DMS153 (cell line): ENCODE measurements at places on chromosomes 1 and 21.
A peak's percentile ranks its signal among the peaks of the same experiment; 100 is the strongest.

DNA sequence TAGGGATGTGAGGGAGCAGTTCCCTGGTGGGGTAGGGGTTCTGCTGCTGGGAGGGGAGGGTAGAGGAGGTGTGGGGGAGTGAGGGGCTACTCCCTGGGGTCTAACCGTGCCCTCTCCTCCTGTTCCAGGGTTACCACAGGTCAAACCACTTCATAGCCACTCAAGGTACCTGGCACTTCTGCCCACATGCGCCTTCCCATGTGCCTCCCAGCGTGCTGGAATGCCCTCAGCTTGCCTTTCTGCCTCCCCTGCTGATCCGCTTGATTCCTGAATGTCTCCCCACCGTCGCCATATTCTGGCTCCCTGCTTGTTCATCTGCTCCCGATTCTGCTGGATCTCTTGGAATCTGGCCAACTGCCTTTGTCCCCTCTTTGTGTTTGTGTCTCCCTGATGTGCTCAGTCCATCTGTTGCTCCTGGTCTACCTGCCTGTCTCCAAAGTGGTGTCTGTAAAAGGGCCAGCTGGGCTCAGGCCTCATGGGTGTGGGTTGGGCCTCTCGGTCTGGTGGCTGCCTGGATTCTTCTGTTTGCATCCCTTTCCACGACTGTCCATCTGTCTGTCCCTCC lies 74.4 kb downstream of the PTPRU start:
- DNase-seq, result peak; percentile 49

GRCh38 chr1:118555638-118556037 lies 370.6 kb upstream of the SPAG17 start:
- no peak for DNase-seq

DNA sequence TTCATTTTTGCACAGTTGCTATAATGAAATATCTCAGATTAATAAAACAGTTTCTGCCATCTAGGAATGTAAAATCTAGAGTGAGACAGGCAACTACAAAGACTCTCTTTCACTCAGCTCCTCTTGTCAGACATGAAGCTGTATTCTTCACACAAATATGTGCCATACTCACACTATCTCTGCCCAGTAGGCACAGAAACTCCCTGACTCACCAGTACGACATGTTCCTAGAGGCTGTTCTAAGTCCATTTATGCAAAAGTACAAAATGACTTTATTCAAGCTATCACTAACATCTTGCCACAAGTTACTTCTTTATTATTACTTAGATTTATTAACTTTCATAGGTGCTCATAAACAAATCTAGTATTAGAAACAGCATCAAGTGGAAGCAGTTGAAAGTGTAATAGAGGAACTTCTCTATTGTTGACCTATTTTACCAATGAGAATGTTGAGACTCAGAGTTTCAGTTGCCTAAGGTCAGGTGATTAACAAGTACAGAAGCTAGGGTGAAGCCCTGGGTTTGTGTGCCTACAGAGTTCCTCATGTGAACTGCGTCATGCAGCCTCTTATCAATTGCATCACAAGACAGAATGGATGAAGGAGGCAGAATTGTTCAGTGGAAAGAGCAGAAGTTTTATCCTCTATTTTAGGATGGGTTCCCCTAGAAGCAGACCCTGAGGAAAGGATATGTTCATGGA lies 98.9 kb downstream of the RGS2 start:
- DNase-seq, result no peak

- no peak for DNase-seq
Observed at GRCh38 chr1:844472-845026, 79.2 kb upstream of the SAMD11 start.

DNA sequence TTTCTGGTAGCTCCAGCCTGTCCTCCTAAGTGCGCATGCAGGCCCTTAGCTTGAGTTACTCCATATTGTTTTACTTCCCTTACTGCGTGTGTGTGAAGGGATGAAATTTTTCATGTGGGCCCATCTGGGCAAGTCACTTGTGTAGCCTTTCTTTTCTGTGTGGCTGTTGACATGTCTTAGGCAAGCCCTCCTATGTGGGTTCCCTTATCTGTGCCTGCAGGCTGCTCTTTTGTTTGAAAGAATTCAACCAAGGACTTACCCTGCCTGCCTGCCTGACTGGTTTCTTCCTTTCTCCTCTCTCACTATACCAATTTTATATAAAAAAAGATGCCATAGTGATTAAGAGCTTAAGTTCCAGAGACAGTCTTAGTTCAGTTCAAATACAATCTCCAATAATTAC lies 249.3 kb downstream of the ATG4C start:
- DNase-seq, result no peak

DNA sequence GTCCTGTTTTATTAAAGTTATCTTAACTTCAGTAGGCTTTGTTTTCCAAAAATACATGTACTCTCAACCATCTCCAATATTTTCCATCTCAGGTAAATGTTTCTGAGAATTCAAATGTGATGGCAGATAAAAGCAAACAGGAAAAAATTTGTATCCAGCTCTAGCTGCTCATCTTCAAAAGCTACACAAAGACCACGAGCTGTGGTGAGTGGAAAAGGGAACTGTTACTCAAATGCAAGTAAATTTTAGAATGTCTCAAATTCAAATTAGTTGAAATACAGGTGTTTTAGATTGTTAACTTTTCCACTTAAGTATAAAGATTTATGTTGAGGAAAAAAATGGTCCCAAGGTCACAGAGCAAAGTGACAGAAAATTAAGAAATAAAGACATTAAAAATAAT lies 216.0 kb downstream of the SLC45A1 start:
- DNase-seq, result no peak

GRCh38 chr1:232386721-232387510 lies 243.0 kb downstream of the SIPA1L2 start:
- DNase-seq, result no peak

DNA sequence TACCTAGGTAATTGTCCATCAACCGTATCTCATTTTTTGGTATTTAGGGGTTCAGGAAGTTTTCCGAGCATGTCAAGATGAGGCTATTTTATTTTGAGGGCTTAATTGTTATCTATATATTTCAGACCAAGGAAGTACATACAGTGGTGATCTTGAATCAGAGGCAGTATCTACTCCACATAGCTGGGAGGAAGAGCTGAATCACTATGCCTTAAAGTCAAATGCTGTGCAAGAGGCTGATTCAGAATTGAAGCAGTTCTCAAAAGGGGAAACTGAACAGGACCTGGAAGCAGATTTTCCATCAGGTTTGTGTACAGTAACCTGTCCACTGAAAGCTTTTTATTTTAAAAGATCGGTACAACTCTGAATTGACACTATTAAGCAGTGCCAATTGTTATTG lies 130.2 kb downstream of the ZMYM4 start:
- no peak for DNase-seq

- DNase-seq, result no peak
Observed at GRCh38 chr1:155179112-155180031, 5.7 kb downstream of the TRIM46 start.

- DNase-seq, result no peak
Observed at GRCh38 chr1:87524021-87524754, 195.5 kb downstream of the LMO4 start.

DNA sequence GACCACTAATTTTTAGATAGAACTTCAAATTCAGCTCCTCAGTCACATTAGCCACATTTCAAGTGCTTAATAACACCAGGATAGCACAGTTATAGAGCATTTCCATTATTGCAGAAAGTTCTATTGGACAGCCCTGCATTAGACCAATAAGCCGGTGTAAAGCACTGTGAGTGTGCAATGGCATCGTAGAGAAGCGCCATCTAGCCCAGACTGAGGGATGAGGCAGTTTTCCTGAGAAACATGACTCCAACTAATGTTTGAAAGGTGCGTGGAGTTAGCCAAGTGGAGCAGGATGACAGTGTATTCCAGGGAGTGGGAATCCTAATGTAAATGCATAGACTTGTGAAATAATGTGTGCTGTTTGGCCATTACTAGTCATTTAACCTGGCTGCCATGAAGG lies 7.7 kb downstream of the RPE65 start:
- DNase-seq, result no peak

GRCh38 chr21:35400233-35400939 lies 351.3 kb upstream of the RUNX1 start:
- DNase-seq, result peak; percentile 81

- DNase-seq, result no peak
Observed at GRCh38 chr21:32562426-32562825, 22.9 kb downstream of the TCP10L start.

DNA sequence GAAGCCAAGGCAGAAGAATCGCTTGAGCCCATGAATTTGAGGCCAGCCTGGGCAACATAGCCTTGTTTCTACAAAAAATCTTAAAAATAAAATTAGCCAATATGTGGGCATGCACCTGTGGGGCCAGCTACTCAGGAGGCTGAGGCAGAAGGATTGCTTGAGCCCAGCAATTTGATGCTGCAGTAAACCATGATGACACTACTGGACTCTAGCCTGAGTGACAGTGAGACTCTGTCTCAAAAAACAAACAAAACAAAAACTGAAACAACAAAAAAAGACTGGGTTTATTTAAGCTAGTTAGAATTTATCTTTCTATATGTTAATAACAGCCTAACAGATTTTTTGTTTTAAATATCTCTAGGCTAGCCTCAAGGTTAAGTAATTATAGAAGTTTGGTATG lies 57.4 kb downstream of the SLC35A3 start:
- no peak for DNase-seq

- DNase-seq, result no peak
Observed at GRCh38 chr21:34999397-34999941, 49.6 kb downstream of the RUNX1 start.

GRCh38 chr1:154598871-154599635 lies 8.9 kb downstream of the ADAR start:
- DNase-seq, result no peak

DNA sequence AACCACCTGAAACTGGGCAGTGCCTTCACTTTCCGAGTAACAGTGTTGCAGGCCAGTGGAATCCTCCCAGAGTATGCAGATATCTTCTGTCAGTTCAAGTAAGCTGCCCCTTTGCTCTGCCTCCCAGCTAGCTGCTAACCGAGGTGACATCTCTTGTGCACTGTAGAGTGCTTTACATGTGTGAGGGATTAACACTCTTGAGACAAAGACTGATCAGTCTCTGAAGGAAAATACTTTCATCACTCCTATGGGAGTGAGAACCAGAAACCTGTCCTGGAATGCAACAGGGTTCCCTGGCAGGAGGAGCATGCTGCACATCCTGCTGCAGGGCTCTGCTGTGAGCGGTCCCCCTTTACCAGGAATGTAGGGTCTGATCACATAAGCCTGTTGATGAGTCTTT lies 61.4 kb upstream of the PGD start:
- no peak for DNase-seq

- no peak for DNase-seq
Observed at GRCh38 chr21:31974454-31974985, 101.7 kb downstream of the HUNK start.

DNA sequence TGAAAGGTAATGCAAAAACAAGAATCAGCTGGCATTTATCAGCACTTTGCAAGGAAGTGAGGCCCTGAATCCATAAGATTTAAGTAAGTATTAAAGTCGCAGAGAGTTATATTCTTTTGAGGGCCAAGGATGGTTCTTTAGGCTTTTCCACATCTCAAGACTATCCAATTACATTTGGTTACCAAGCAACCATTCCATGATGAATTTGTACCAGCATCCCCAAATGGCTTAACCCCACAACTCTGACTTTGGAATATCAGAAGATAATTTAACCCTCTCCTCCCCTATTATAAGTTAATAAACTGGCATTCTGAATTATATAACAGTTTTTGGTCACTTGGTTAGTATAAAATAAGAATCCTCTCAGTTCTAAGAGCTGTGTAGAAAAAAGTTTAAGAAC lies 2.8 kb downstream of the PHTF1 start:
- DNase-seq, result no peak

DNA sequence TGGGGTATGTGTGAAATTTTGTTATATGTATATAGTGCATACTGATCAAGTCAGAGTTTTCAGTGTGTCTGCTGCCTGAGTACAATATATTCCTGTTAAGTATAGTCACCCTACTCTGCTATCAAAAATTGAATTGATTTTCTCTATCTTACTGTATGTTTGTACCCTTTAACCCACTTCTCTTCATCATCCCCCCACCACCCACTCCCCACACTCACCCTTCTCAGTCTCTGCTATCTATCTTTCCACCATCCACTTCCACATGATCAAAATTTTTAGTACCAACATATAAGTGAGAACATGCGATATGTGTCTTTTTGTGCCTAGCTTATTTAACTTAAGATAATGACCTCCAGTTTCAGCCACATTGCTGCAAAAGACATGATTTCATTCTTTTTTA lies 4.2 kb downstream of the LY9 start:
- DNase-seq, result no peak

- no peak for DNase-seq
Observed at GRCh38 chr1:2318314-2319278, 72.8 kb downstream of the MORN1 start.

DNA sequence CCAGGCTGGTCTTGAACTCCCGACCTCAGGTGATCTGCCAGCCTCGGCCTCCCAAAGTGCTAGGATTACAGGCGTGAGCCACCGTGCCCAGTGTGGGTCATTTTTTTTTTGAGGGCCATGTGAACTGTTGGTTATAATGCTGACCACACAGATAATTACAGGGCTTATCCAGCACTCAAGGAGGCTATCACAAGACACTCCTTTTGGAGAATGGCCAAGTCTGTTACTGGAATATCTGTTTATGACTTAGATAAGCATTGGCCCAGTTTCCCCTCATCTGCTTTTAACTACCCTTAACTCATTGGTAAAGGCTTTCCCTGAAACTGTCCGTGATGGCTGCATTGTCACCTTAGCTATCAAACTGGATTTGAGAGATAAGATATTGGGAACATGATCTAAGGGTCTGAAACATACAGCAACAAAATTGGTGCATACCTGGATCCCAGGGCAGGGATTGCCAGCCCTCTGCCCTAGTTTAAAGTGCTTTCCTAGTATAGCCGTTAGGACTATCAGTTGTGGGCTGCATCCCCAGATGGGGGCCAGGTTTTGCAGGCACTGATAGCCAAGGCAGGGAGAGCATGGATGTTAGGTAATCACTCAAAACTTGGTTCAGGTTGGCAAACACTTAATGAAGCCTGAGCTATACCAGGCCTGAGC lies 15.6 kb downstream of the SZT2 start:
- DNase-seq, result no peak

- no peak for DNase-seq
Observed at GRCh38 chr1:201059401-201059800, 35.9 kb upstream of the KIF21B start.

GRCh38 chr1:227929751-227930472 lies 17.8 kb downstream of the WNT9A start:
- DNase-seq, result no peak

DNA sequence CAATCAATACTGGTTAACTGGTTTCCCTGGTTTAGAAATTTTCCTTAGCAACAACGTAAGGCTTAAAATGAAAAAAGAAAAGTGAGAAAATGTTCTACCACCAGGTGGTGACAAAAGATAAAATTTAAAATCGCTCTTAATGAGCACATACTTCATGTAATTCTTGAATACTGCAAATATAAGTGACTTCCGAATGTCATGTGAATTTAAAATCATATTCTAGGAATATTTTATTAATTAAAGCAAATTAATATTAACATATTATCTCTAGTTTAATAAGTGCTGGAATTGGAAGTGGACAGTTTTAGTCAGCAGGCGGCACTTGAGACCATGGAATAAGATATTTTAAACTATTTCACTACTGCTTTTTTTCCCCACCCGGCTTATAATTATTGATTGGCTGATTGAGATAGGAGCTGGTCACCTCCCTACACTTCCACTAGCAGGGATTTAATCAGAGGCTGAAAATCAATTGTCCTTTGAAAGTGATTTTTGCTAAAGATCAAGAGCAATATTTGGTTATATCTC lies 5.0 kb upstream of the ADAMTS1 start:
- DNase-seq, result peak; percentile 3
